ENCODE measurements at places on chromosomes 11 and 22.

- no peak for DNase-seq
Measured at GRCh38 chr22:37204045-37204655, 8.1 kb downstream of the SSTR3 start.

DNA sequence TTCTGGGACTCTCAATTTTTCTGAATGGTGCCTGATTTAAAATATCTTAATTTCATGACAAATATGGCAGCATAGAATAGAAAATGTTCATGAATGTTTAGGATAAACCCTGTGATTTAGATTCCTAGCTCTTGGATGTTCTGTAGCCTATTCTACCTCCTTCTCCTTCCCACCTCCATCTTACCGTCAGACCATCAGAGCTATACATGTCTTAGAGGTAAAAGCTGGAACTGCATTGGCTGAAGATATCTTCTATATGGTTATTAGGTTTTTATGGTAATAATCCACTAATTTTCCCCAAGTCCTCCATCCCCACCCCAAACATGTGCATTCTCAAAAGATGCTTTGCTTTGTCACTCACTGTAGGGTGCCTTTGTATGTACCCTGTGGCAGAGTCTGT, 46.9 kb upstream of the CSTF3 start:
- no peak for DNase-seq

GRCh38 chr11:61357233-61357893, 4.3 kb downstream of the CYB561A3 start:
- DNase-seq, result no peak

DNA sequence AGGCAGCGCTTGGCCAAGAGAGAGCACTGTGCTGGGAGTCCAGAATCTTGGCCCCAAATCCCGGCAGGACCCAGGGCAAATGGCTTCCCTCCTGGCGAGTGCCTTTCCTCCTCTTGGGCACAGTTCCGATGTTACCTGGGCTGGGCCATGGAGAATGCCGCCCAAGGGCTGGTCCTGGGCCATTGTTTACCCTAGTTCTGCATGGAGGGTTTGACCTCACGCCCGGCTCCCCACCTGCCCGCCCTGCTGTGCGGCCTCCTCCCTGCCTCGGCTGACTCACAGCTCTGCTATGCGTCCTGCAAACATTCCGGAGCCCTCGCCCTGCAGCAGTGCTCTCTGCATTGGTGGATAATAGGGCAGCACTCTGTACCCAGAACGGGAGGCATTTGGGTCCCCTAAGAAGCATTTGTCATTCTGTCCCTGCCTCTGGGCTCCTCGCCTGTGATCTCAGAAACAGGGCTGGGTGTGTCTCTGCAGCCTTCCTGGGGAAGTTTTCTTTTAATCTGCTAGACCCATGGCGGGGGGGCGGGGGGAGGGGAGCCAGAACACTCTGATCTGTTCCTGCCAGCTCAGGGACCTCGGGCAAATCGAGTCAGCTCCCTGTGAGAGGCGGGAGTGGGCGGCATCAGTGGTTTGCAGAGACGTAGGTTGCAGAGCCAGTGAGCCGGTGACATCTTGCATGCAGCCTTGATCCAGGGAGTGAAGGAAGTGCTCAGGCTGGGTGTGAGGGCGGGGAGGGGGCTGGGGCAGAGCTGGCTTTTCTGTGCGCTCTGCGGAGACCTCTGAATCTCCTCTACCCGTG, 32.9 kb upstream of the SMIM38 start:
- DNase-seq, result peak; percentile 54

- DNase-seq, result peak; percentile 56
Measured at GRCh38 chr22:36160499-36160942, at the start of gene APOL3. Gene APOL3 (minus strand): TSS chr22:36160755. CDS start chr22:36149055, 11,700 bp downstream.

Measured in CD4-positive, alpha-beta T cell treated with Interleukin-6 at 100 ng/mL for 8 hours (primary cell).